Activated CD4-positive, alpha-beta memory T cell treated with anti-CD3 and anti-CD28 coated beads, Interleukin-2, amount 10 ng/mL, durations not matched to agents 7 days and 5 days (primary cell): ENCODE measurements at places on chromosomes 3 and 15. TPM values are rescaled to one million over a fixed set of nuclear protein-coding genes. Genes with fewer than 3 reads are reported as not detected.

DNA sequence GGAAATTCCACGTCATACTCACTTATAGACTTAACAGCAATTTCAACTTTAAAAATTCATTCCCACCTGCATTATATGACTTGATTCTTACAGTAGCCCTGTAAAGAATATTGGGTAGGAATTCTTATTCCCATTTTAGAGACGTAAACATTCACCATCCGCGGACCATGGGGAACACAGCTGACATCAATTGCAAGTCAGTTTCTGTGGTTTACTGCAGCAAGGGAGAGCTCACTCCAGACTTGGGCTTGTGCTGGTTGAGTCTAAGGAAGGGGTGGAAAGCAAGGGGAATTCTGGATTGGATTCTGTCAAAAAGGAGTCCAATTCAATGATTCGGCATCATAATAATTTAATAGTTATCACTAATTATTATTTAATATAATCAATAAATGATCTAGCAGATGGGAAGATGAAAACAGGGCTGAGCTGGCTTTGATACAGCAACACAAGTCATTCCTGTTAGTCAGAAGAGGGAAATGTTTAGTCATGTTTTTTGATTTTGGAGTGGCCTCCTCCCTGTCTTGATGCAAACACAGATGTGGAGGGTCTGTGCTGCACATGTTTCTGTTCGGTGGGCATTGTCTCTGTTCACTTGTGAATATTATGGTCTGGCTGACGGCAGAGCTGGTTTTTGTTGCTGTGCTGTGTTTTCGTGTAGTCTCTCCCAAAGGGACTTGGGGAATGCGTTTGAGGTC lies 9.7 kb downstream of the LIPC start:
- H3K36me3 ChIP-seq, result no peaks in the 10 kb centered on the region
- no peak for DNase-seq
- peaks cover 16% of the 10 kb centered on the region for H3K4me1 ChIP-seq
- no peak overlapping the region for H3K27ac ChIP-seq
- H3K4me3 ChIP-seq, result no peak overlapping the region

The HTR3E gene
- total RNA-seq, result not detected

The PODXL2 gene
- total RNA-seq, result 0.95 TPM

- no peak for DNase-seq
- no peaks in the 10 kb centered on the region for H3K36me3 ChIP-seq
- H3K4me1 ChIP-seq, result no peaks in the 10 kb centered on the region
- H3K27me3 ChIP-seq, result peaks cover 36% of the 10 kb centered on the region
- H3K4me3 ChIP-seq, result no peak overlapping the region
Measured at GRCh38 chr3:131530843-131531242, 28.1 kb upstream of the MRPL3 start.

The CCR4 gene
- total RNA-seq, result 117 TPM

- no peaks in the 10 kb centered on the region for H3K4me1 ChIP-seq
- no peak for DNase-seq
- peaks cover 66% of the 10 kb centered on the region for H3K36me3 ChIP-seq
- H3K27ac ChIP-seq, result no peak overlapping the region
Measured at GRCh38 chr3:57261119-57261518, 31.4 kb downstream of the ASB14 start.

- no peak for DNase-seq
- H3K27ac ChIP-seq, result no peak overlapping the region
- H3K36me3 ChIP-seq, result no peaks in the 10 kb centered on the region
- no peak overlapping the region for H3K4me3 ChIP-seq
- H3K27me3 ChIP-seq, result no peaks in the 10 kb centered on the region
Measured at GRCh38 chr3:99430348-99431134, 207.9 kb upstream of the COL8A1 start.

The SHF gene
- 1.7 TPM for total RNA-seq

The ACOX2 gene
- not detected for total RNA-seq

GRCh38 chr15:64975390-64975789 lies 14.3 kb downstream of the SPG21 start:
- no peak overlapping the region for H3K4me3 ChIP-seq
- no peak for DNase-seq
- peaks cover 6% of the 10 kb centered on the region for H3K4me1 ChIP-seq
- no peaks in the 10 kb centered on the region for H3K27me3 ChIP-seq
- peaks cover 34% of the 10 kb centered on the region for H3K36me3 ChIP-seq

The ADGRG7 gene
- not detected for total RNA-seq
